ENCODE measurements at places on chromosomes 7 and 10. TPM values are rescaled to one million over a fixed set of nuclear protein-coding genes. Genes with fewer than 3 reads are reported as not detected.

Gene PDZD7
- 0.44 TPM for total RNA-seq

Gene AQP1
- 0.60 TPM for total RNA-seq

Gene MSMB
- not detected for total RNA-seq

Gene CPEB3
- 2.2 TPM for total RNA-seq

Gene C7orf57
- total RNA-seq: 0.56 TPM

Gene SPACDR
- total RNA-seq: 5.6 TPM

Gene HOXA4
- total RNA-seq: 0.79 TPM

Gene ZFAND4
- 11.9 TPM for total RNA-seq

Gene SFMBT2
- total RNA-seq: 28.2 TPM

Gene KIFBP
- total RNA-seq: 16.3 TPM

Gene GALNT17
- not detected for total RNA-seq

Gene MORN4
- total RNA-seq: 4.4 TPM

Gene CALCR
- not detected for total RNA-seq
